Endodermal cell (in vitro differentiated cells): ENCODE measurements at places on chromosomes 1 and 21. TPM values are rescaled to one million over a fixed set of nuclear protein-coding genes. Genes with fewer than 3 reads are reported as not detected.

GRCh38 chr1:235933017-235933765, 66.5 kb upstream of the LYST start:
- H3K27ac ChIP-seq = no peak overlapping the region
- no peak for DNase-seq
- no peak overlapping the region for H3K4me3 ChIP-seq
- H3K4me1 ChIP-seq = no peaks in the 10 kb centered on the region
- H3K27me3 ChIP-seq = no peaks in the 10 kb centered on the region
- no peaks in the 10 kb centered on the region for H3K36me3 ChIP-seq

- H3K36me3 ChIP-seq = peaks cover 5% of the 10 kb centered on the region
- H3K27ac ChIP-seq = peak overlapping the region; percentile 100
- no peak for DNase-seq
These were observed 958 bp downstream of the NFYC start for GRCh38 chr1:40692429-40692895.

Gene HSPB7
- not detected in 2 replicates for total RNA-seq

Gene TRIM67
- 0.04 and 0.05 TPM in 2 replicates for total RNA-seq

Gene PLA2G2C
- total RNA-seq = not detected in 3 replicates
